ENCODE measurements at places on chromosomes 2 and 18. TPM values are rescaled to one million over a fixed set of nuclear protein-coding genes. Genes with fewer than 3 reads are reported as not detected.

DNA sequence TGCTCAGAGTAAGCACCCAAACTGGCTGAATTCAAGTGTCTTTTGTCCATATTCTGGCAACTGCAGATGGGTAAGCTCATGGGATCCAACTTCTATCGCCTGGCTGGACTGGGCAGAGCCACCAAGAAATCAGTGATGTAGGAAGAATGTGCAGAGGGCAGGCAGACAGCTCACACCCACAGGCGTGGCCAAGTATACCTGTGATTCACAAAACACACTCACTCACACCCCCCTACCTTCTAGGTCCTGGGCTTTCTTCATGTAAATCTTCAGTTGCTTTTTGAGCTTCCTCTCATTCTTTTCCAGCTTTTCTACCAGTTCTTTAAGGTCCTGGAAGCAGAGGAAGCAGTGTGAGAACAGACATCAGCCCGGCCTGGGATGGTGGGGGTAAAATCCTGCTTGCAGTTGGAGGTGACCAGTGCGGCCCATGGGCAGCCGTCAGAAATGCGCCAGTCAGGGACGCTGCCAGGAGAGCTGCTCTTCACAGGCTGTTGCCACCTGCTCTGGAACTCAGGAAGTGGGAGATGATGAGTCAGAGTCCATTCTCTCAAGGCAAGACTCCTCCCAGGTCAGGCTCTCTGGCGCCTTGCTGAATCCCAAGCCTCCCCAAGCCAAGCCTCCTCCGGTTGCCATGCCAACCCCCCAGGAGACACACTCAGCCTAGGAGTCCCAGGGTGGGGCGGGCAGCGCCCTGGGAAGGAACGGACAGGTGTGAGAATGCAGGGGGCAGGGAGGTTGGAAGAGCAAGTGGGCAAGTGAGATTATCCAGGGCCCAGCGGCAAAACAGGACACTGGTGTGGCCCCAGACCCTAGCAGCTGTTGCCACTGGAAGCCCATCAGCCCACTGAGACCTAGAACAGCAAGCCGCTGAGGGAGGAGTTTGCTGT, 36.2 kb upstream of the ACAA2 start:
- no peak for DNase-seq

Gene SP5
- not detected for total RNA-seq

DNA sequence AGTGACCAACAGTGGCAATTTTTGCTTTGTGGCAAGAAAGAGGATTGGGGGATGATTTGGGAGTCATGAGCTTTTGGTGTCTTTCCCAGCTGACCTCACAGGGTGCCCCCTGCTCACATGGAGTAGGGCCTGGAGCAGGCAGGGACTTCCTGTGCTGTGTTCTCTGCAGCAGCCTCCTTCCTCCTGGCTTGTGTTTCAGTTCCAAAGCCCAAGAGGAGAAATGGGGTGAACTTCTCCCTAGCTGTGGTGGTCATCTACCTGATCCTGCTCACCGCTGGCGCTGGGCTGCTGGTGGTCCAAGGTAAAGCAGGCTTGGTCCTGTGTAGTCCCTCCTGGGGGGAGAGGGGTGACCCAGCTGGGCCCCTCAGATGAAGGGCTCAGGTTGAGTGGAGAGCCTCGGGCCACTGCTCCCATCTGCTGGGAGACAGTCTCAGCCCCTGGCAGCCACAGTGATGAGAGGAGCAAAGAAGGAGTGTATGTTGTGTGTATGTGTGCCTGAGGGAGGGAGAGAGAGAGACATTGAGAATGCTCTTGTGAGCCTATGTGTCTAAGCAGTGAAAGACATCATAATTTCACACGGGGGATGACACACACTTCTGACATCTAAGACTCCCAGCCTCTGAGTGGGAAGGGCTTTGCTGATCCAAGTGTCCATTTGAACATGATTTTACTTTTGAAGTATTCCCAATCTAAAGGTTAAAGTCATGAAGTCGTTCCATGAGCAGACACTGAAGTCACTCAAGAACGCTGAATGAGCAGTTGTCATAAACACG, 27.2 kb downstream of the MARCO start:
- DNase-seq = no peak

DNA sequence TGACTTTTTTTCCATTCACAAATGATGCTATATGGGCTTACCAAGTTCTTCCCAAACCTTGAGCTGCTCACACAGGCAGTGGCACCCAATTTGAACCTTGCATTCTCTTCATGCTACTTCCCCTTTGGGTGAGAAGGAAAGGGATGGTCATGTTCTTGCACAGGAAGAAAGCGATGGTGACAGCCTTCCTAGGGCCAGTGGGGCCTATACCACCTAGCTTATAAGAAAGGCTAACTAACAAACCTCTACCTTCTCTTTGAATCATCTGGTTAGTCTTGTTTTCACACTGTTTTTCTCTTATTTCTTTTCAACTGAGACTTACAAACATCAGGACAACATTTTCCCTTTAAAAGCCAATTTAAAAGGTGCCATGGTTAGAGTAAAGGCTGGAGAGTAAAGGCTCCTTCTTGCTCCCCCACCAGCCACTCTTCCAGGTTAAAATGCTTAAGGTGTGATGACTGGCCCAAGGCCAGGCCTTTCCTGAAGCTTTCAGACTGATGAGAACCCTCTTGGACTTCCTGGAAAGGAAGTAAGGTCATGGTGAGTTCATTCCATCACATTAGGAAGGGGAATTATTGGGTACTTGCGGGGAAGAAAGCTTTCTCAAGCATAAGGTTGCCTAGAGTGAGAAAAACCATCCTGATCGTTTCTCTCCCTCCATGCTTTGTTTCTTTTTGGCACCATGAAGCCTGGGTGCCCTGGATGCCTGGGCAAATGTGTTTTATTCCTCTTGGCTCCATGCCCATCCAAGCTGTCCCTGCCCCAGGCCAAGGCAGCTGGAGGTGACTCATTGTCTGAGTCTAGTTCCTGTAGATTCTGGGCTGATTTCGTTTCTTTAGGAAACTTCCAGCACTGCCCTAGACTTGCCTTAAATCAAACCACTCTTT, 41.4 kb upstream of the ITGB6 start:
- DNase-seq = no peak

DNA sequence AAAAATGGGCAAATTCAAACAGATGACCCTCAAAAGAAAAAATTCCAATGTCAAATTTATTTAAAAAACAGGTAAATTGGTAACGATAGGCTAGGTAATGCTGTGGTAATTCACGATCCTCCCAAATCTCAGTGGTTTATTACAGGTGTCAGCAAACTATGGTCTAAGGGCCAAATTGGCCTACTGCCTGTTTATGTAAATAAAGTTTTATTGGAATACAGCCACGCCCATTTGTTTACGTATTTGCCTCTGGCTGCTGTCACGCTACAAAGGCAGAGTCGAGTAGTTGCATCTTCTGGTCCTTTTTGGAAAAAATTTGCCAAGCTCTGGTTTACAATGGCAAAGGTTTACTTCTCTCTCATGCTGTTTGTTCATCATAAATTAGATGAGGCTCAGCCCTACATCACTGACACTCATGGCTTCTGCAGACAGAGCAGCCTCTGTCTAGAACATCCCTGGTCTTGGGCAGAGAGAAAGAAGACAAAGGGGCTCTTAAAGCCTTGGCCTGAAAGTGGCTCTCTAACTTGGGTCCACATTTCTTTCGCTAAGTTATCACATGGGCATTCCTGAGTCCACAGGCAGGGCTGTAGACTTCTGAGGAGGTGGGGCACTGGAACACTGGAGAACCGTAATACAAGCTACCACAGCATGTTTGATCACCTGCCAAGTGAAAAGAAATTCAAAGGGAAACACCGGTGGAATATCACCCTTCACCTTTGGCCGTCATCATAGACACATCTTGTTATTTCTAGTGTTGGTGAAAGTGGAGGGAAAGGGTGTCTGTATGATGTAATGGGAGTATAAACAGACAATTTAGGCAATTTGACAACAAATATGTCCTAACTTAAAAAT, 34.8 kb downstream of the SP110 start:
- DNase-seq = no peak

- DNase-seq = no peak
Observed at GRCh38 chr18:43525169-43525568, 247.9 kb upstream of the SYT4 start.
